ENCODE measurements at places on chromosomes 11 and 22. TPM values are rescaled to one million over a fixed set of nuclear protein-coding genes. Genes with fewer than 3 reads are reported as not detected.

GRCh38 chr11:3154001-3154599 lies 11.0 kb downstream of the OSBPL5 start:
- DNase-seq = no peak

GRCh38 chr11:108009497-108010370 lies 1.0 kb downstream of the CUL5 start:
- no peak for DNase-seq

The TPBGL gene
- polyA plus RNA-seq = 0.14 TPM

DNA sequence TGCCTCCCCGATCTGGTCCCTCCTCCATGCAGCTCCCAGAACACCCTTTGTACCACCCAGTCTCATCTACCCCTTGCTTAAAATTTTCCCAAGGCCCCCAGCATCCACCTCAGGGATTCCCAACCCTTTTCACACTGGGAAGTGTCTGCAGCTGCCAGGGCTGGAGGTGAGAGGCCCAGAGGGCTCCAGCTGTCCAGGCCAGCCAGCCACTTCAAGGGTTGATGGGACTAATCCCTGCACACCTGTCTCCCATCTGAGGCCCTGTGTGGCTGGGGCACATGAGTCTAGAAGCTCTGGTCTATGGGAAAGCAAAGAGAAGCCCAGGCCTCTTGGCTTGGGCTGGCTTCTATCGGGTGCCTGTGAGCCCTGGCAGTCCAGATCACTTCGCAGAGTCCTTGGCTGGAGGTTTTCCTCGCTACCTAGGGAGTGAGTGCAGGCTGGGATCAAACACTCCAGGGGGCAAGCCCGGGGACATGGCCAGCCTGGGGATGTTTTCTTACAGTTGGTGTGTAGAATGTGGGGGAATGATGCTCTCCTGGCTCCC lies 41.1 kb upstream of the TPBGL start:
- DNase-seq = no peak

DNA sequence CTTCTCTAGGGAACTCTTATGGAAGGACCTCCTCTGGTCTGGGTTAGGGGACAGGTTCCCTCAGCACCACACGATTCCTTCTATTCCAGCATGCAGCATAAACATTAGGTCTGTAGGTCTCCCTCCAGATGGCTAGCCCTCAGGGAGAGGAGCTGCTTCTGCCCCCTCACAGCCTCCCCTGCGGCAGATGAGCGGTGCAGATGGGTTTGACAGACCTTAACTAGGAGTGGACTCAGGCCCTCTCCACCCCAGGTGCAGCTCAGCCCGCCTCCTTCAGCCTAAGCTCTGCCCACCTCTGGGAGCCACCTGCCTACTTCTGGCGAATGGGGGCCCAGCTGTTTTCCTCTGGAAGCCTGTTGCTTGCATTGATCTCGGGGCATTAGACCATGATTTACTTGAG lies 55.7 kb upstream of the EIF3D start:
- DNase-seq = no peak

DNA sequence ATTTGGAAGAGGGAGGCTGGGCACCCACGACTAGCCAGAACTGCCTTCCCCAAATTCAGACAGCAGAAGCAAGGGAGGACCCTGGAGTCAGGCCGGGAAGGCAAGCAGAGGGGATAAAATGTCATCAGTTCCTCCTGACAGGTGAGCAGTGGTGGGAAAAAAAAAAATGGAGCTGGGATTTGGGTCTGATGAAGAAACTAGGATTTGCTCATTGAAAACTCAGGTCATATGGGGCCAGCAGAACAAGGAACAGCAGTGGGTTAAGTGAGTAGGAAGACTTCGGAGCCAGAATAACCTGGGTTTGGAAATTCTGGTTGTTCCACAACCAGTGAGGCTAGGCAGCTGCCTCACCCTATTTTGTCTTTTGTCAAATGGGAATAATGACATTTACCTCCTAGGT lies 28.9 kb upstream of the DRD2 start:
- DNase-seq = no peak

The CASP12 gene
- 0.73 TPM for polyA plus RNA-seq

The PATE4 gene
- polyA plus RNA-seq = not detected

DNA sequence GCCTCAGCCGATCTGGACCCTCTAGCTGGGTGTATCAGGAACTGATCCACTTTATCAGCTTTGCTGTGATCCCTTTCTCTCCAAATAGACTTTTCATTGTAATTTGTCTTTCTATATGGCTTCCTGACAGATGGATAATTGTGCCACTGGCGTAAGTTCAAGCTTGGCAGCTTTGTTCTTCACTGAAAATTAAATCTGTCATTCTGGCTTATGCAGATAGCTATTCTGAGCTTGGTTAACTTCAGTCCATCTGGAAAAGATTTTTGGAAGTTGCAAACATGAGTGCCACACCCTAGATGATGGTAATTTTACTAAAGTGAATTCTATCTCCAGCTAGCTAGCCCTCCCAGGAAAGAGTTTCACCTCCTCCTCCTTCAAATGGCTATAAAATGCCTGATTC lies 8.1 kb downstream of the OR5A2 start:
- no peak for DNase-seq

GRCh38 chr11:73467505-73467904 lies 91.3 kb downstream of the RELT start:
- DNase-seq = no peak

The LINC01488 gene
- polyA plus RNA-seq = not detected

The OTOG gene
- 0.32 TPM for polyA plus RNA-seq

The TCN2 gene
- polyA plus RNA-seq = 53.8 TPM

DNA sequence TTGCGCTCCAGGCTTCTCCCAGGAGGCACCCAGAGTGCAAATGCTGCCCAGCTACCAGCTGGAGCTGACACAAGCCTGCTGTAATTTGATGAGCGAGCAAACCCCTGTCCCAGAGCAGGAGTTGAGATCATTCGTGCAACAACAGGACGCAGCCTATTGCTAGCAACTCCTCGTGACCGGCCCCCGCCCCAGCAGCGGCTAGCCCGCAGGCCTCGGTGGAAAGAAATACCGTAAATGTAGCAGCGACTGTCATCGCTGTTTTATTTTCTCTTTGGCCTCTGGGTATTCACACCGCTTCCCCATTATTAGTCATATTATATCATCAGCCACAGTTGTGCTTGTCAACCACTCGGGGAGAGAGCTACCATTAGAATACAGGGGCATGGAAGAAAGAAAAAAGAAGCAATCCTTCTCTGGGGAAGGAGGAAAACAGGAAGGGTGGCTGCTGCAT lies 59.2 kb upstream of the ATXN10 start:
- DNase-seq = no peak

DNA sequence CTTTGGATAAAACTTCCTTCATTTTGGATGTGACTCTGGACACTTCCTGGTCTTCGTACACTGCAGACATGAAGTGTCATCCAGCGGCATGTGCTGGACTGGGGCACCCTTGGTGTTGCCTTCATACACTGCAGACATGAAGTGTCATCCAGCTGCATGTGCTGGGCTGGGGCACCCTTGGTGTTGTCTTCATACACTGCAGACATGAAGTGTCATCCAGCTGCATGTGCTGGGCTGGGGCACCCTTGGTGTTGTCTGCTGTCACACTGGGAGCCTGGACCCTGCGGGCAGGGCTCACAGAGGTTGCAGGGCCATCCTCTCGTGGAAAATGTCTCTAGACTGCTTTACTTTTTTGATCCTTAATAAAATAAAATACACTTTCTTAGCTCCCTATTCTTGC lies 771.4 kb downstream of the BRD1 start:
- DNase-seq = no peak

The ST14 gene
- polyA plus RNA-seq = 39.5 TPM

DNA sequence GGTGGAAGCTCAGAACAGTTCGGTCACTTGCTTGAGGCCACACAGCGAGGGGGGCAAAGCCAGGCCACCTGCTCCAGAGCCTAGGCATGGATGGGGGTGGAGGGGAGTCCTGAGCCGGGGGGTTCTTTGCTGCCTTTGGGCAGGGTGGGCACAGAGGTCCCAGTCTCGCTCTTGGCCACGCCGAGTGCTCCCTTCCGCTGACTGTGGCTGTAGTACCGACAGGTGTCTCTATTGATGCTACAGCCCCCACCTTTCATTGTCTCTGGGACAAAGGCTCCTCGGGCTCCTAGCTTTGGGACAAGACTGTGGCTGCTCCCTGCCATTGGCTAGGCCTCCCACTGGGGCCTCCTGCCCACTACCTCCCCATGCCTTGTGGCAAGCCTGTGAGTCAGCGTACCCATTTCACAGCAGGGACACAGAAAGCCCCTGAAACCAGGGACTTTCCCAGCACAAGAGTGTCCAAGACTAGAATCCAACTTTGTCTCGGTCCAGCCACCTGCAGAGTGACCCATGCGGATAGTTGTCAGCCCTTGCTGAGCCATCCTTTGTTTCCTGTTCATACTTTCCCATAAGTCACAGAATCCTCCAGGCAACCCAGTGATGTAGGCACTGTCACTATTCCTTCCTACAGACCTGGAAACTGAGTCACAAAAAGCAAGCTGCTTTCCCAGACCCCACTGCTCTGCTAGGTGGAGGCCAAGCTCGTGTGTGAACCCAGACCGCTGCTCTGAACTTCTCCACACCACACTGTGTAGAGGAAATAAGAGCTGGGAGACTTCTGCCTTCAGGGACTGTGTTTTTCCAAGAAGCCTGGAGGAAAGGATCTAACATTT lies 17.2 kb downstream of the MYEOV start:
- DNase-seq = no peak

DNA sequence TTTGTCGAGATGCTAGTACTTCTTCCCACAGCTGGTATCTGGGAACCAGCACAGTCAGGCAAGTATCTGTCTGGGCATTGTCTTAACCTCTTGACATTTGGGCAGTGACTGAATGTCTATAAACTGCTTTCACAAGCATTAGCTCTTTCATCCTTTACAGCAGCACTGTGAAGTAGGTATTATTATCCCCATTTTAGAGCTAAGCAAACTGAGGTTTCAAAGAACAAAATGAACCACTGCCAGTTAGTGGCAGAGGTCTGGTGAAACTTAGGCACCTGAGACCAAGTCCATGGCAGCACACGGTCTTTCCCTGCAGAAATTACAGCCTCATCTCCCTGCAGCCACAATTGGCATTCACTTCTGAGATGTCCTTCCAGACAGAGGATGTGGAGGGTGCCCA lies 111.0 kb upstream of the TBCEL start:
- no peak for DNase-seq

All from right renal pelvis (tissue), 4 donors.